ENCODE measurements at places on chromosomes 7 and 10.

GRCh38 chr7:111029574-111030251, 61.2 kb upstream of the LRRN3 start:
- no peak for DNase-seq

DNA sequence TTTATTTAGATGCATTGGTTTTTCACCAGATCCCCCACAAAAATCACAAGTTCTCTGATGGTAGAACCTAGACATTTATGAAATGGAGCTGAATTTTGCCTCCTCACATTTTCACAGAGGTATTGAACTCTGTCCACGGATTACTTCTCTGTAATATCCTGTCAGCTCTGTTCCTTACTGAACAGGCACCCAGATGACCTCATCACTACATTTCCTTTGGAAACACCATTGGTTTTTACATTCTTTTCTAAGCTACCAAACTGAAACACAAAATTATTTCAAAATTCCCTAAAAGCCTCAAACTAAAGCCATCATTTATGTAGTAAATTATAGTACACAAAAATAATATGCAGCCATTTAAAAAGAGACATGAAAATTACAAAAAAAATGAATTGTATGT, 98.3 kb upstream of the KCNIP2 start:
- DNase-seq, result no peak

GRCh38 chr10:99533496-99534449, 1.0 kb downstream of the NKX2-3 start:
- no peak for DNase-seq

- DNase-seq, result no peak
These were observed 5.0 kb upstream of the CELF2 start for GRCh38 chr10:11012421-11013295.

GRCh38 chr7:88396295-88396947, 89.7 kb upstream of the STEAP4 start:
- no peak for DNase-seq

DNA sequence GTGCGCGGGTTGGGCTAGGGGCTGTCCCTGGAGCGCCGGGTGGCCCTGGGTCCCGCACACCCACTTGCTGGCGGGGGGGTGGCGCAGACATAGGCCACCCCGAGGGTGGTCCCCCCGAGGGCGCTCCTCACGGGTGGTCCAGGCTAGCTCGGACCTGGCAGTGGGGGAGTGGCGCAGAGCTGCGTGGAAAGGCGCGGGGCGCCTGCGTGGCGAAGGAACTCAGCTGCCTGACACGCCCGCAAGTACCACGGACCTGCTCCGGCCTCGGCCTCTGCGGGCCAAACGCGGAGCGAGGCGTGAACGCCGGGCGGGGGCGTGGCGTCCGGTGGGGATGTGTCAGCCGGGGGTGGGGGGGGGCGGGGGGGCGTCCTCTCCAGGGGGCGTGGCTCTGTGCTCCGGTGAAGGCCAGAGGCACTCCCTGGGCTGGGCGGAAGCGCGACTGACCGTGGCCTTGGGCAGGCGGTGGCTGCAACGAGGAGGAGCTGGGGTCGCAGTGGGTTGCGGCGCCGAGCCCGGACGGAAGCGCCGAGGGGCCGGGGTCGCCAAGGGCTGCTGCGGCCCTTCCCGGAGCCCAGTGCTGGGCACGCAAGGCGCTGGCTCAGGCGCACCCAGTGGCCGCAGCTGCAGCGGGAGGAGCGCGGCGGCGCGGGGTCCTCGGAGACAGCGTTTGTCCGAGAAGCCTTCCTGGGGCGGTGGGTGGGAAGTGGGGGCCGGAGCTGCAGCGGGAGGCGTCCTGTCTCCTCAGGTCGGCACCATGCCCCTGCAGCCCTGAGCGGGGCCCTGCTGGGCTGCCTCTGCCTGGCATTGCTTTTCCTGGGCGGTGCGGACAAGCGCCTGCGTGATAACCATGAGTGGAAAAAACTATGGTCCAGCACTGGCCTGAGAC, 58.9 kb upstream of the NUPR2 start:
- DNase-seq, result no peak

DNA sequence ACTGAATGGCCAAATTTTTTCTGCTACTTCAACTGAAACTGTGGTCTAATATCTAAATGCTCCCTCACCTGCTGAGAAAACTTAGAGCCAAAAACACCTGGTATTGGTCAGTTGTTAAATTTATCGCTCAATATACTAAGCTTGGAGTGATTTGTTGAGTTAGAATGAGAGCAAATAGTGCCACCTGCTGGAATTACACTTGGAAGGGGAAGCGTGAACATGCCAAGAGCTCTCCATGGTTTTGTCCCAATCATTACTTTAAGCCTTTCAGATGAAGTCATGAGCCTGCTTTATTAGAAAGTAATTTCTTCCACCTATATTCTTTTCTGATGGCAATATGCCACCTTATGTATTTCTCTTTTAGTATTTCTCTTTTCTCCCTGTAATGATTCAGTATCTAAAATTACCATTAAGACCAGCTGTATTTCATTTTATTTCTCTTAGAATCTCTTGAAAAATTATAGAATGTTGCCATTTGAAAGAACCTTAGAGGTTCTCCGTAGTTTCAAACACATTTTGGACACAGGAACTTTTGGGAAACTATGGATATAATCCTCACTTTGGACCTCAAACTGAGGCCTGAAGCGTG, 447.8 kb upstream of the C7orf33 start:
- DNase-seq, result peak; percentile 33

- peak; percentile 54 for DNase-seq
These were observed 94.0 kb downstream of the SORBS1 start for GRCh38 chr10:95467162-95467599.

DNA sequence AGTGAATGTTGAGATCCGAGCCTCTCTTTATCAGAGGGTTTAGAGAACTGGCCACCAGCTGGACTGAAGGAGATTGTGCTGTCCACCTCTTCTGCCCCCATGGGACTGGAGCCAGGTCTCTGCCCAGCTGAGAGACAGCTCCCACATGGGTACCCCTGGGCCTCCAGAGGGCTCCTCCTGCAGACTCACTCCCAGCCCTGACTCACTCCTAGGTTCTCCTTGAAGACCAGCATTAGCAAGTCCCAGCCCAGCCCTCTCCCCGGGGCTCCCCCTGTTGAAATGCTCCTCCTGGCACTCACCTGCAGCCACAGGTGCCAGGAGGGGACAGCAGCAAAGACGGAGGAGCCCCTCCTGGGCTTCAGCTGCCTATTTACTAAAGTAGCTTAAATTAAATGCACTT, 126.9 kb downstream of the CXCL12 start:
- no peak for DNase-seq

- DNase-seq, result no peak
These were observed 303.7 kb downstream of the EXOC4 start for GRCh38 chr7:133556553-133556952.

- no peak for DNase-seq
These were observed 1.0 kb downstream of the SEPHS1 start for GRCh38 chr10:13347043-13347499.

DNA sequence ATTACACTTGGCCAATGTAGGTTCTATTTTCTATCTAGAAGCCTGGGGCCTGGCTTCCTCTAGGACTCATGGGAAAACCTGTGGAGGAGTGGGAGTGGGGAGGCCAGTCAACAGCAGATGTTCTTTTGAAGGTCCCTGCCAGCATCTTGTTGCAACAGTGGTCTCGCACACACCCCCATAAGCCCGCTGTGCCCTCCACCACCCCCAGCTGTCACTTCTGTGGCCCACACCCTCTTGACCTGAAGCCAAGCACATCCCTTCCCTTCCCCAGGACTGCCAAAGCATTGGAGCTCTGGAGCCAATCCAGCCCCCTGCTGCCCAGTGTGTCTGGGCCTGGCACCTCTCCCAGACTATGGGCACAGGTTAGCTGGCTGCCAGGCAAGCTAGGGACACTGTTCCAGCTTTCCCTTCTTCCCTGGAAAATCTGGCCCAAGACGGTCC, 1.9 kb upstream of the STX1A start:
- no peak for DNase-seq

GRCh38 chr7:45071528-45071927, 17.2 kb downstream of the NACAD start:
- no peak for DNase-seq

GRCh38 chr7:112112822-112113255, 93.4 kb downstream of the DOCK4 start:
- DNase-seq, result no peak

DNA sequence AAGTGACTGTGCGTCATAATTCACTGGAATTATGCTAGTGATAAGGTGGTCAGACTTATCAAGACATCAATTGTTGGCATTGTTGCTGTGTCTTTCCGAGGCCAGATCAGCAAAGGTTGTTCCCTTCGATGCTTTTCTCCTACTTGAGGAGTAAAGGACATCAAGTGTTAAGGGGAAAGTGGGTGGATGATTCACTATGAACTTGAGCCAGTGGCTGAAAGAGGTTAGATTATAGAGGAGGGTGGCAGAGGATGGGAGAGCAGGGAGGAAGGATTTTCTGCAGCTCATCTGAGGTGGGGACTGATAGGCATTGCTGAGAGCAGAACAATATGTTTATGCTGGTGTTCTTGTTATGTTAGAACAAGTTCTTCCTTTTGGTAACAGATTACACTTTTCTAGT, 131.4 kb upstream of the AGR3 start:
- no peak for DNase-seq

DNA sequence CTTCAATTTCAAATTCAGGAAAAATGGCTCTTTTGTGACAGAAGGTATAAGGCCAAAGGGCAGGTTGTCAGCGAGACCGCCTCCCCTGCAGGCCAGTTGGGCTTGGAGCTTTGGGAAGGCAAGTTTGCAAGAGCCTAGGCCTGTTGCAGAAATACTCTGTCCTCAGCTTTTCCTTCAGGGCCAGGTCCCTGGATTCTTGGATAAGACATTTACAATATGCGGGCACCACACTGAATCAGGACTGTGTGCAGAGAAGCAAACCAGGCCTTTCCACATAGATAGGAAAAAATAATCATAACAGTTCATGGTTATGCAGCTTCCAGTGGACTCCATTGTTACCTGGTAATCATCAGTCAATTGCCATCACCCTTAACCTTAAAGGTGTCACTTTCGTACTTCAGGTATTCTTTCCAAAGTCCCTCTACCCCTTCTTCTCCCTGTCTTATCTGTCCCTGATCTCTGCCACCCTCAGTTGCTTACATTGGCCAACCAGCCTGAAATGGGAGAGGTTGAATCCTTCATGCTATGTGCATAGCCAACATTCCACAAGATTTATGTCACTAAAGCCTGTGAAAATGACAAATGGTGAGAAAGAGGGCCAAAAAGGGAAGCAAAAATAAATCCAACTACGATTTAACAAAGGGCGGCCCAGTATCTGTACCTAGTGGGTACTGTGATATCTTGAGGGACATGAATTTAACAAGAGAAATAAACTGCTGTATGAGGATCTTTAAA, 304.5 kb upstream of the NFE2L3 start:
- DNase-seq, result no peak

DNA sequence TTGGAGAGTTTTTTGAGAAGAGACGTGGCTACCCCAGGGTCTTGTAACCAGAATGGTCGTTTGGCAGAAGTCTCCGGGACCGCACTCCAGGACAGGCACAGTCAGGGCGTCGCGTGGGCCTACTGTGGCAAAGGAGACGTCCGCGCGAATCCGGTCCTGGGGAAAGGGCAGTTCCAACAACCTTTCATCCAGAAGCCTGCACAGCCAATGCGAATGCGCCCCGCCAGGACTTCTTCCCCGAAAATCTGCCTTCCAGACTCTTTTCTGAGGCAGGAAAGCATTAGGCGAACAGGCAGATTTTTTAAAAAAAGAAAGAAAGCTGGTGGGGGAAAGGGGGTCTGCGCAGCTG, 2.0 kb downstream of the HPSE2 start:
- no peak for DNase-seq

- no peak for DNase-seq
These were observed 46.8 kb downstream of the IPMK start for GRCh38 chr10:58220769-58221451.

GRCh38 chr7:77266291-77266794, 66.7 kb upstream of the FGL2 start:
- no peak for DNase-seq

DNA sequence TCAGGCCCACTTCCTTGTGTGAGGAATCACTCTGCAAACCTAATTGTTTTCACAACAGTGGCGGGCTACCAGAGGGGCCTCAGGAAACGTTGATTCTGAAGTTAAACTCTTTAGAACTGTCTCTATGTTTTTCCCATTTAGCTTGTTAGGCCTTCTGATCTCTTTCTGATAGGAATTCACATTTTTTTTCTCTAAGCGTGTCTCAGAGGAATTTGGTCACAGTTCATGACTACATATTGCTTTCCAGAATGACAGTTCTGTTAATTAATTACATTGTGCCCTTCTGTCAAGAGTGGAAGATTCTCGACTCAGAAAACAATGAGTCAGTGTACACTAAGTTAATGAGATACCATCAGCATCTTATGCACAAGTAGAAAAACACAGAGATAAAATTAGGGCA, 469.2 kb upstream of the C7orf33 start:
- DNase-seq, result no peak

DNA sequence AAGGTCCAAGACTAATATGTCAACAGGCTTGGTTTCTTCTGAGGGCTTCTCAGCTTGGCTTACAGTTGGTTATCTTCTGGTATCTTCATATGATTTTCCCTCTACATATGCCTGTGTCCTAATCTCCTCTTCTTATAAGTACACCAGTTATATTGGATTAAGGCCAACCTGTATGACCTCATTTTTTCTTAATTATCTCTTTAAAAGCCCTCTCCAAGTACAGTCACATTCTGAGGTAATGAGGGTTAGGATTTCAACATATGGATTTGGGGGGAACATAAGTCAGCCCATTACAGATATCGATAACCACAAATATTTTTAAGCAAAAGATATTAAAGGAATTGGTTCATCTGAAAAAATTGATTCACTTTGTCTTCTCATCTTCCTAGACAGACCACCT, 49.2 kb downstream of the IQUB start:
- no peak for DNase-seq

DNA sequence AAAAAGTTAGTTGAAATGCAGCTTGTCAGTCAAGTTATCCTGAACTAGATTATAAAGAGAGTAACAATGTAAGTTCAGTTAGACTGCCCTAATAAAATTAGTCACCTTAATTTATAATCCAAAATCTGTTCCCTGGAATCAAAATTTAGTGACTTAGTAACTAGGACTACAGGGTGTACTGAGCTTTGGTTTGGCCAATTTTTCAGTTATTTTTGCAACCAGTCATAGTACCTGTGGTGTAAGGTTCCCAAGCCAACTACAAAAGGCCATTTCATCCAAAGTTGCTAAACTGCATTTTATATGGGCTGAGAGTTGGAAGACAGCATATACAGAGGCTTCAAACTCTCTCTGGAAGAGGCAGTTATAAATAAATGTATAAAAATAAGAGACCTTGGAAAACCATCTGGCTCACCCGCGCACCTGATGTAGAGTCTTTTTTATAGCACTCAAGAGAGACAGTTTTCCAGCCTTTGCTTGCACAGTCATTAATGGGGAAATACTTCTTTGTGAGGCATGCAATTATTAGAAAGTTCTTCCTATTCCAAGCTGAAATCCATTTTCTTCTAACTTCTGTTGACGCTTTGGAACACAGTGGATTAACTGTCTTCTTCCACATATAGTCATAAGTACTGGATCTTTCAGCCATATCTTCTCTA, 59.2 kb downstream of the PUS7 start:
- DNase-seq, result no peak

DNA sequence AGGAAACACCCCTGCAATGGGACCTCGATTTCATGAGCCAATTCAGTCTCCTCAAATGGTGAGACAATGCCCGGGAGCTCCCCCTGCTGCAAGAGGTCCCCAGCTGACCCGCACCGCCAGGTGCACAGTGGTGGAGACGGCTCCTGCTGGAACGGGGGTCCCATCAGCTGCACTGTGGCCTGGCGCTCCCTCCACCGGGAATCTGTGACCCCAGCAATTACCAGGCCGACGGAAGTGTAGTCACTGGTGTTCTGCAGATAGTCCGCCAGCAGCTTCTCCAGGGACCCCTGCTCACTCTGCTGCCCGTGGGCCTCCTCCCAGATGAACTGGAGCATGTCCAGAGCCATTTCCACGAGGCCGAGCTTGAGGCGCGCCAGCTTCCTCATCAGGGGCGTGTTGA, 64.9 kb upstream of the NKX6-2 start:
- DNase-seq, result no peak
